ENCODE measurements at places on chromosomes 16 and 17.

GRCh38 chr17:1076299-1076981 lies 79.5 kb downstream of the TIMM22 start:
- DNase-seq = no peak

GRCh38 chr17:77513045-77513444 lies 372.3 kb downstream of the SEC14L1 start:
- no peak for DNase-seq

DNA sequence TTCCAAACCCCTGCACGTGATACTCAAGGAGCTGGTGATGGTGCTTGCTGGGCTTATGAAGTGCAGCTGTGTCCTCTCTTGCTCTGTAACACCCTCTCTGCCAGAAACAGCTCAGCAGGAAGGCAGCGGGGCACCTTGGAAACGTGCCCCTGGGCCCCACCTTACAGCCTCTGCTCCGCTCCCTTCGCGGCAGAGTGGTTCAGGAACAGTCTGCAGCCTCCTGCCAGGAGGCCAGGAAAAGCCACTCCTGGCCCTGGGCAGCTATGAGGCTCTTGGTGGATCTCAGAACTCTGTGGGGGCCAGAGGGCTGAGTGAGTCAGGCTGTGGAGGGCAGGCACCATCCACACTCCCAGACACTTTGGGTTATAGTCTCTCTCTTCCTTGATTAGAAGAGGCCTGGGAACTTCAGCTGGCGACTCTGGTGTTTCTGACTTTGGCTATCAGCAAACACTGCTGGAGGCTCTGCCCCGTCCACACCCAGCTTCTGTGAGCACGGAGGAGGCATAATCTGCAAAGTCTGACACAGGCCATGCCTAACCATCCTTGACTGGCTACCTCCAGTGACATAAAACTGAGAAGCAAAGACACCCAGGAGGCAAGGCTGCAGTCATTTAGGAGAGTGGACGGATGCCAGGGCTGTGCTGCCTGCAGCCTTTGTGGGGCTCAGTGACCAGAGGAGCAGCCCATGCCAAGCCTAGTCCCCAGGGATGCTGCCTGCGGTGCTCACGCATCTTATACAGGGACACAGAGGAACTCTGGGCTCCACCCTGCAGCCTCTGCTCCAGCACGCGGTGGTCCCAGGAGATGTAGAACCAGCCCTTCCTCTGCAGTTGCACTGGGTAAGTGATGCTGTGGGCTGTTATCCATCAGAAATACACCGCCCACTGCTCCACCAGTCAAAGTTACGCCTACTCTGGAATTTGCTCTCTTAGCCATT lies 65.3 kb downstream of the METRNL start:
- no peak for DNase-seq

- no peak for DNase-seq
Observed at GRCh38 chr16:68229431-68230175, 6.3 kb downstream of the ESRP2 start.

GRCh38 chr17:75589919-75590303 lies 2.3 kb downstream of the MYO15B start:
- no peak for DNase-seq

DNA sequence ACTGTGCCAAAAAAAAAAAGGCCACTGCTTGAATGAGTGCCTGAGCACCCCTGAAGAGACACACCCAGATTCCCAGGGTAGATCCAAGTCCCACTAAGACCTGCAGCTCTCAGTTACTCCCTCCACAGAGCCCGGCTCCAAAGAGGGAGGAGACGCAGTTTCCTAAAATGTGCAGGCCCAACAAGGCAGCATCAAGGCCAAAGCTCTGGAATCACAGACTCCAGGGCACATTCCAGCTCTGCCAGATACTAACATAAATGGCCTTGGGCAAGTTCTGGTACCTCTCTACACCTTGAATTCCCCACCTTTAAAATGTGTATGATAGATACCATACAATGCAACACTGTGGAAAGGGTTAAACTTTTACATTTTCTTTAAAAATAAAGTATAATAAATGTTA lies 57.0 kb downstream of the GAS7 start:
- no peak for DNase-seq

- DNase-seq = no peak
Observed at GRCh38 chr17:1793447-1793806, 31.6 kb downstream of the SERPINF1 start.

DNA sequence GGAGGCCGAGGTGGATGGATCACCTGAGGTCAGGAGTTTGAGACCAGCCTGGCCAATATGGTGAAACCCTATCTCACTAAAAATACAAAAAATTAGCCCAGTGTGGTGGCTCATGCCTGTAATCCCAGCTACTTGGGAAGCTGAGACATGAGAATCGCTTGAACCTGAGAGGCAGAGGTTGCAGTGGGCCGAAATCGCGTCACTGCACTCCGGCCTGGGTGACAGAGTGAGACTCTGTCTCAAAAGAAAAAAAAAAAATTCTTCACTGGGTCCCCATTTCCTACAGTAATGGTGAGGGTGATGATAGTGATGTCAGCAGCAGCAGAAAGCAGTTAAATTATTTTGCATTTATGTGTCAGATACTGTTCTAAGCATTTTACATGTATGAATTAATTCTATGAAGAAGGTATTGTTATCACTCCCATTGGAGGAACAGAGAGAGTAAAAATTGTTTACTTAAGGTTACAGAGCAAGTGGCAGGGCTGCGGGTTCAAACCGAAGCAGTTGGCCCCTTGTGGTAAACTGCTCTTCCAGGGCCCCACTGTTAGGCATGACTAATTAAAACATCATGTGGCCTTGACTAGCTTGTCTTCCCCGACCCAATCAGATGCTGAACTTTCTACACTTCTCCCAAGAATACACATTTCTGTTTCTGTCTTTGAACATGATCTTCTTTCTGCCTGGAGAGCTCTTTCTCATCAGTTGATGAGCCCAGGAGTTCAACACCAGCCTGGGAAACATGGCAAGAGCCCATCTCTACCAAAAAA lies 45.8 kb downstream of the STAT3 start:
- DNase-seq = no peak

GRCh38 chr17:59027750-59028149 lies 78.9 kb downstream of the TRIM37 start:
- no peak for DNase-seq

GRCh38 chr16:4917117-4917516 lies 19.8 kb downstream of the PPL start:
- no peak for DNase-seq

GRCh38 chr16:69672998-69673713 lies 53.2 kb downstream of the NQO1 start:
- DNase-seq = no peak

GRCh38 chr17:9115214-9116191 lies 94.2 kb downstream of the NTN1 start:
- no peak for DNase-seq

DNA sequence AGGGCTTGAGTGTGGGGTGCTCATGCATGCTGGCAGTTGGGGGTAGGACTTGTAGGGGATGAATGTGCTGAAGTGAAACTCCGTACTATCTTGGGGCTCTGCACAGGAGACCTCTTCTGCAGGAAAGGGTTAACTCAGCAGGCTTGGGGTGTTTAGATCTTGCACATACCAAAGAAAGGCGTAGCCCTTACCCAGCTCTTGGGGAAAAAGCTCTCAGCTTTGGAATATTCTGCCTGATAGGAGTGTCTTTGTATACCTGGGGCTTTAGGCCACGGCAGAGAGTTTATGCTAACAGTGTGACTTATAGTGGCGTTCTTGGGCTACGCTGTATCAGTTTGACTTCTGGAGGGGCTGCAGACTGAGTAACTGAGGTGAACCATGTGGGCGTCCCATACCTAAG lies 21.1 kb downstream of the KRT25 start:
- no peak for DNase-seq

DNA sequence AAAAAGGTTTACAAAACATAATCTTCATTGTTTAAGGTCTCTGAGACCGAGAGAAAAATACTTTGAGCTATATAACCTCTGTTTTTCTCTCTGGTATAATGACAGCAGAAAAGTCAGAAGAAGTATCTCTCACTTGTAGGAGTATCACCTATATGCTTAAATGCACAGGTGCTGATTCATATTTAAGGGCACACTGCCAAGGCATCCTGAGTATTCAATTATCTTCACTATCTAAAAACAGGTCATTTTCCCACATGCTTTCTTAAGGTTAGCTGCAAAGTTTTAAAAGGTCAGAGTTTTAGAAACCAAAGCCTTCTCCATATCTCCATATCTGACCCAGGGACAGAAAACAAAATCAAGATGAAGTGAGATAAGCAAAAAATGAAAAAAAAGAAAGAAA lies 99.3 kb upstream of the C17orf78 start:
- DNase-seq = no peak

GRCh38 chr17:77246110-77247047 lies 105.6 kb downstream of the SEC14L1 start:
- DNase-seq = no peak

GRCh38 chr17:76384987-76385891 lies 830 bp downstream of the SPHK1 start:
- DNase-seq = peak; percentile 38

- no peak for DNase-seq
Observed at GRCh38 chr16:89473791-89474414, 16.5 kb downstream of the ANKRD11 start.
